ENCODE measurements at places on chromosomes 12 and 14.

GRCh38 chr14:102538602-102539543, 29.3 kb upstream of the ANKRD9 start:
- DNase-seq: no peak

- no peak for DNase-seq
Observed at GRCh38 chr12:7451756-7452155, 7.8 kb upstream of the CD163L1 start.

DNA sequence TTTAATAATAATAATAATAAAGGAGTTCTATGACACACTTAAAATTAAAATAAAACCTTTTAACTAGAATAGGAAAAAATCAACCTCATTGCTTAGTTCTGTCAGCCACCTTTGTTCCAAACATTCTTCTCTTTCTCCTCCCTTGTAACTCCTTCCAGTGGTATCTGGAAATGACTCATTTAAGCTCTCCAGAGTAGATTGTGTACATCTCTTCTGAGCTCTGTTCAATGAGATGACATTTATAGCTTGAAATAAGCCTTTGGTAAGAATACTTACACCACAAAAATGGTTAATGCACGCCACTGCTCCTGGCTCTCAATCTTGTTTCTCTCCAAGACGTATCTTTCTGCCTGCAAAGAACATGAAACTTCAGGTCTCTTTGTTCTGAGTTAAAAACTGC, 70.3 kb downstream of the STAB2 start:
- peak; percentile 28 for DNase-seq

- no peak for DNase-seq
Observed at GRCh38 chr12:16674885-16675284, 68.9 kb upstream of the LMO3 start.

DNA sequence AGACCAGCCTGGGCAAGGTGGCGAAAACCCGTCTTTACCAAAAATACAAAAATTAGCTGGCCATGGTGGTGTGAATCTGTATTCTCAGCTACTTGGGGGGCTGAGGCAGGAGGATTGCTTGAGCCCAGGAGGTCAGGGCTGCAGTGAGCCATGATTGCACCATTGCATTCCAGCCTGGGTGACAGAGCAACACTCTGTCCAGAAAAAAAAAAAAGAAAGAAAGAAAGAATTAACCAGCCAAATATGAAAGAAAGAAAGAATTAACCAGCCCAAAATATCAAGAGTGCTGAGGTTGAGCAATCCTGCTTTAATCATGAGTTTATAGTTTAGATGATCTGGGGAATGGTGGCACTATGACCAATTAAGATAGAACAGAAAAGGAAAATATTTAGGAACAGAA, 3.5 kb upstream of the ACTN1 start:
- DNase-seq: no peak

DNA sequence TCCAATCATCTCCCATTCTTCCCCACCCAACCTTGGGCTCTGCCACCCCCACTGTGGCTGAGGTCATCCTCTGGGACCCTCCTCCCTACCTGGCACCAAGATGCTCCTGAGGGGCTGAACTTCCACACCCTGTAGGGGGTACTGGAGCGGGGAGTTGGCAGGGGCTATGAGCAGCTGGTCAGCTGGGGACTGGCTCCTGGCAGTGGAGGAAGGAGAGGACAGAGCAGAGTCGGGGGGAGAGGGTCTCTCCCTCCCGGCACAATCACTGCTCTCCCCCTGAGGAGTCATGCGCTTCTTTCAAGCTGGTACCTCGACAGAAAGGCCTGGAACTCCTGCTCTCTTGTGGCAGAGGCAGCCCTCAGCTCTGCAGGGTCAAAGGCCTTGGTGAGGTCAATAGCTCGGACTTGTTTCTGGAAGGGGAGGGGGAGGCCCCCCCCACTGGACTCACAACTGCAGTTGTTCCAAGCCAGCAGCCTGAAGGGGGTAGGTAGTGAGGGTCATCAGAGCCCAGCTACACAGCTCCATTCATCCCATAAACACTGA, 2.0 kb downstream of the B4GALNT1 start:
- DNase-seq: no peak

DNA sequence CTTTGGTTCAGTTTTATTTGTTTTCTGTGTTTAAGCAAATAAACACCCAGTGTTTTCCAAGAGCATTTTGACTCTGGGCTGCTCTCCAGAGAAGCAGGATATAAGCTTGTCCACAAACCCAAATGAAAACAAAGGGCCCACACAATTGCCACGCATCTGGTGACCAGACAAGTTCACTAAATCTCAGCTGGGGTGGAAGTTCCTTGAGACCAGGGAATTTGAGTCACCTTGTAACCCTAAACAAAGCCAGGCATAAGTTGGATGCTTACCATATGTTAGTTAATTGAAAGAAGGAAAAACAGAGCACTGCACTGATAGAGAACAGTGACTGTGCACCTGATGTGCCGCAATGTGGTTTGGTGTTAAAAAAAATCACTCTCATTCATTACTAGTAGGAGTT, 1.6 kb upstream of the TXNRD1 start:
- DNase-seq: peak; percentile 82

DNA sequence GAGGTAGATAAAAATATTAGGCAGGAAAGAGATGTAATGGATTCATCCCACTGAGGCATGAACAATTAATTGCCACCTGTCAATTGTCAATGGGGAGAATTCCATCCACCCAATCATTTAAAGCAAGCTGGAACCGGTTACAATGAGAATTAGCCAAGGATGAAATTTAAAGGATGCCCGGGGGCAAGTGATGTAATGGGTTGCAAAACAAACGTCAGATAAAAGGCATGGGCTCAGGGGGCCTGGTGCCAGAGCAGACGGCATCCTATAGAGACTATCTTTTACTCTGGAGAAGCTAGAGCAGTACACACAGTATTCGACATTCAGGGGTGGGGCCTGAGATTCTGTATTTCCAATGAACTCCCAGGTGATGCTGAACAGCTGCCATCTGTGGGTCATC, 80.5 kb upstream of the ZFP36L1 start:
- no peak for DNase-seq

DNA sequence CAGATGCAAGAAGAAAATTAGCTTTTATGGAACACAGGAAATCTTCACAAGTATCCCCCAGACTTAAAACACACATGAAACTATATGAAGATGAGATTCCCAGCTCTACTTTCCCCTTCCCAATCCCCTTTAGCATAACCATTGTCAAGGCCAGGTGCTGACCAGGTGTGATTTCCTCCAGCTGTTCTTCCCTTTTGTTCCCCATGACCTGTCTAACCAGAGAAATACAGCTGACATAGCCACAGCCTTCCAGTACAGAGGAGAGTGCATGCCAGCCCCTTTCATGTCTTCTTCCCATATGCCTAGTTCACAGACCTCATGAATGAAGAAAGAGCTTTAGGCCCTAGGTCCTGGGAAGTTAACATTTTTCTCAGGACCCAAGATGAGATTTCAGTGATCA, 43.5 kb upstream of the FKBP4 start:
- no peak for DNase-seq

GRCh38 chr14:72565149-72565559, 328.7 kb downstream of the DPF3 start:
- DNase-seq: no peak

DNA sequence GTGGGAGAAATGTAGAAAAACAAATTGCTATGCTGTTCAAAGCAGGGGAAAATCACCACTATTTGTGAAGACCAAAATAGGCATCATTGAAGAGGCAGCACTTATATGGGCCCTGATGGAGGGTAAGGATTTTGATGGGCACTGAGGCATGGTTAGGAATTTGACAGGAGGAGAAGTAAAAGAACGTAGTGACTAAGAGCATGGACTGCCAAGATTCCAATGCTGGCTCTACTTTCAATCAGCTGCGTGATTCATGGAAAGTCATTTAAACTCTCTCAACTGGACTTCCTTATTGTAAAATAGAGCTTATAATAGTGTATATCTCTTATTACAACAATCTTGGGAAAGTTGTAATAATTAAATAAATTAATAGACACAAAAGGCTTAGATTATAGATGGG, 267.7 kb upstream of the G2E3 start:
- peak; percentile 3 for DNase-seq

GRCh38 chr12:110316861-110317260, 35.8 kb downstream of the ATP2A2 start:
- DNase-seq: peak; percentile 39

GRCh38 chr12:122079033-122079531, 526 bp downstream of the MLXIP start:
- no peak for DNase-seq

DNA sequence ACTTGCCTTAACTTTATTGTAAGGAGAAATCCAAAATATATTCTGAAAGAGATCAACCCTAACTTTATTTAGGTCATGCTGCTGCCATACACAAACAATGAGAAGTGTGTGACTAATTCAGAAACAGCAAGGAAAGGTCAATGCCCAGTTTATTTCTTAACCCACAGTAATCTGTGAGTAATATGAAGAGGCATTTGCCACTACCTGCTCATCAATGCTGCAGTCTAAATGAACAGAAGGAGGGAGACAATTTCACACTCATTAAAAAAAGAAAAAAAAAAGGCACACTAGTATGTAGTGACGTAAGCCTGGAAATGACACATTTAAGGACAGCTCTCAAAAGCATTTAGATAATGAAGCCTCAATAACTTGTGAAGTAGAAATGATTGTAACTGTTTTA, 90.5 kb upstream of the FOXN3 start:
- DNase-seq: peak; percentile 76

DNA sequence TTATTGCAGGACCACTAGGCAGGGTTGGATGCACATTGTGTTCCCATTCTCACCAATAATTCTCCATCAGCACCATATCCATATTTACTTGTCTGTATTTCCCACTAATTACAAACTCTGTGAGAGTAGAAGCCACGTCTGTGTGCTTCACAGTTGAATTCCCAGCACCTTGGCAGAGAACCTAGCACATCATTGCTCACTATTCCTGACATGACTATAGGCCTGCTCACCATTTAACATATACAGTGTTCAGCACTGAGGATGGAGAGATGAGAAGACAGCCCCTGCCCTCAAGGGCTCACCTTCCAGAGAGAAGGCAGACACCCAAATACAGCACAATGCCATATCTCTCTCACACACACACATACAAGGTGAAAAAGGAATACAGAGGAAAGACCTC, 5.0 kb downstream of the DAD1 start:
- DNase-seq: no peak

GRCh38 chr12:98446682-98447081, 68.7 kb upstream of the TMPO start:
- no peak for DNase-seq

DNA sequence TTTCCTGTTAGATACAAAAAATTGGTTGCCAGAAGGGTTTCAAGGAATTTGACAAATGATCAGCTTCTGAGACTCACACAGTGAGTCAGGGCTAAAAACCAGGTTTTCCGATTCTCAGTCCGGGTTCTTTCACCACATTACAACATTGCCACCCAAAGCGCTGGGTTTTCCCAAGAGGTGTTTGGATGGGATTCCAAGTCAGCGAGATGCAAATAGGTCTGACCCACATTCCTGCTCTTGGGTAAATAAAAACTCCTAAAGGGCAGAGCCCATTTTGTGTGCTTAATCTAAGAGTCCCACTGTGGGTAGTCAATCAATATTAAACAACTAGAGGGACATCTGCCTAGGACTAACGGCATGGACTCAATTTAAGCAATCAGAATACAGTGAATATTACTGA, 5.4 kb upstream of the RIC8B start:
- DNase-seq: peak; percentile 62

GRCh38 chr14:104187931-104188726, 49.7 kb downstream of the KIF26A start:
- no peak for DNase-seq

DNA sequence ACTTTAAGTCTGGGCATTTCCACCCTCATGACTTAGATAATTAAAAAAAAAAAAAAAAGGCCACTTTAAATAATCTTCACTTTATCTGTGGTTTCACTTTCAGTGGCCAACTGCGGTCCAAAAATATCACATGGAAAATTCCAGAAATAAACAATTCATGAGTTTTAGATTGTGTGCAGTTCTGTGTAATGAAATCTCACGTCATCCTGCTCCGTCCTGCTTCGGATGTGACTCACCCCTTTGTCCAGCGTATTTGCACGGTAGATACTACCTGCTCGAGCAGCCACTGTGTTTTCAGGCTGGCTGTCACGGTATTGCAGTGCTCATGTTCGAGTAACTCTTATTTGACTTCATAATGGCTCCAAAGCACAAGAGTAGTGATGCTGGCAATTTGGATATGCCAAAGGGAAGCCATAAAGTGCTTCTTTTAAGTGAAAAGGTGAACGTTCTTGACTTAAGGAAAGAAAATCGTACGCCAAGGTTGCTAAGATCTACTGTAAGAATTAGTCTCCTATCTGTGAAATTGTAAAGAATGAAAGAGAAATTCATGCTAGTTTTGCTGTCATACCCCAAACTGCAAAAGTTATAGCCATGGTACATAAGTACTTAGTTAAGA, 2.4 kb downstream of the E2F7 start:
- peak; percentile 83 for DNase-seq

DNA sequence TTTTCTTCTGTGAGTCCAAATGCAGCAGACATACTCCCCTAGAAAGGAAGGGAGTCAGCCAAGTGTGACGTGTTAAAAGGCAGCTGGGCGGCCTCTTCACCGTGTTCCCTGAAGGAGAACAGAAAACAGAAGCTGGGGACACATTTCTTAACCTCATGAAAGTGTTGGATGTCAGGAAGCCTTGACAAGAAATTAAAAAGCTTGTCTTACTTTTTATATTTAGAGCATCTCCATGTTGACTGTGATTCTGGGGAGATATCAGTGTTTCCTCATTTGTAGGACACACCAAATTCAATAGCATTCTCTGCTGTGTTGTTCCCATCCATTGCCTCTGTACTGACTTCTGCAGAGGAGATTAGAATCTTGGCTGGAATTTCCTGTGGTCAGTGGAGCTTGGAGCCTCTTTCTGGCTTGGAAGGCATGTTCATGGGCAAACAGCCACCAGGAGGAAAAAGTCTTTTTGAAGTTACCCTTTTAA, 93.7 kb downstream of the RMST start:
- peak; percentile 78 for DNase-seq

DNA sequence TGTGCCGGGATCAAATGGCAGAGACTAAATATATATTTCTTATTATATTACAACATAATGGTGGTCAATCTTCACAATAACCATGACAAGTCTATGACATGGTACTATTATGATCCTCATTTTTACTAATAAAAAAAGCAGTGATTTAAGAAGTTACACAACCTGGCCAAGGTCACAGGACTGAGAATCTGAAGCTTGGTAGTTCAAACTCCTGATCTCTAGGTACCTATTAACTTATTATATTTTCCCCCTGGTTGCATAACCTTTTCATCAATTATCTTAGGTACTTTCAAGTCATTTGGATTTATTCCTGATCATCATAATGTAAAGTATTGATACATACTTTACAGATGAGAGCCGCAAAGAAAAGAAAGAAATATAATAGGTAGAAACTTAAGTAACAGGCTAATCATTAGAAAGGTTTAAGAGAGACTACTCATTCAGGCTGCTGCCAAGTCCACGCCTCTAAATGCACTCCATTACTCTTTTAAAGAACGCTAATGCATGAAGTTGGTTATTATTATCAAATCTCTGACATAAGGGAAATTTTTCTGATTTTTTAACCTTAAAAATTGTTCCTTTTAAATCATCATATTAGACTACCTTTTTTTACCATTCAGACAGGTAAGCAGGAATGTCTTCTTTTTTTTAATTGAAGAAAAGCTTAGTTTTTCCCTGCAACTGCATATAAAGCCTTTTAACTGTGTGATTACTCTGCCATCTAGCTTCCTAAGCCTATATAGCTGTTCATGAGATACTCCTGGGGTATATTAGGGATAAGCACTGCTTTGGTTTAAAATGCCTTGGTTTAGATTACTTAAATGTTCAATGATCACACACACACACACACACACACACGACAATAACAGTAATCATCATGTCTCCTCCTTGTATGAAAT, 35.6 kb downstream of the RPS29 start:
- DNase-seq: no peak
